ENCODE measurements at places on chromosomes 6 and 20. TPM values are rescaled to one million over a fixed set of nuclear protein-coding genes. Genes with fewer than 3 reads are reported as not detected.

DNA sequence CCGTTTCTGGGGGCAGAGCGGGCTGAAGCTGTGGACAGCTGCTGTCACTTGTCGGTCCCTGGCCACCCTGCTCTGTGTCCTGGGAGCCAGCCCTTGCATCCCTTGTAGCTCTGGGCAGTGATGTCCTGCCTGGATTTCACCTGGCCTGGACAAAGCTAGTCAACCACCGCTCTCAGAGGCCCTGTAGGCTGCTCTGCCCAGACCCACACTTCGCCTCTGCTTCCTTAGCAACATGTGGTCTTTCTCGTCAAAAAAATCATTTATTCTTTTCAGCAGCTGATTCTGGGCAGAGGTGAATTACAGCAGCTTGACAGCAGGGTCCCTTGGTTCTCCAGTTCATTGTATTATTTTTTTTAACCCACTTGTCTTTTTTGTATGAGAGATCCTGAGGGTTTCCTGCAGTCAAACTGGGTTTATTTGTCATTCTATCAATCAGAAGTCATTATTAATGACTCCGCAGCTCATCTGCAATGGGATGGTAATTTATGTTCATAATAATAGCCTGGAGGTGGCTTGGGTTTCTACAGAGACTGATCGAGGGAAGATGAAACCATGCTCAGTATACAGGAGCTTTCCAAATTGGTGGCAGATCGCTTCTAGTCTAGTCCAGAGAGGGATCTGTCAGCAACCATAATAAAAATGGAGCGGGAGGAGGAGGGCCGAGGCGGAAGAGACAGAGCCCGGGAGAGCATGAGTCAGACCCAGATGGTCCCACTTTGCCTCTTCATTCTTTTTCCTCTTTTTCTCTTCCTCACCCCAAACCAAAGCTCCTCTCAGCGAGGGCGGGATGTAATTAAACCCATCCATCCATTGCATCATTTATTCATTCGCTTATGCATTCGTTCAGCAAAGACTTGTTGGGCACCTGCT is 22.4 kb downstream of the EDN3 start:
- no peak for DNase-seq

GRCh38 chr6:168468045-168468444 is 27.1 kb downstream of the SMOC2 start:
- DNase-seq, result no peak

GRCh38 chr20:48738094-48738398 is 89.8 kb downstream of the PREX1 start:
- DNase-seq, result no peak

DNA sequence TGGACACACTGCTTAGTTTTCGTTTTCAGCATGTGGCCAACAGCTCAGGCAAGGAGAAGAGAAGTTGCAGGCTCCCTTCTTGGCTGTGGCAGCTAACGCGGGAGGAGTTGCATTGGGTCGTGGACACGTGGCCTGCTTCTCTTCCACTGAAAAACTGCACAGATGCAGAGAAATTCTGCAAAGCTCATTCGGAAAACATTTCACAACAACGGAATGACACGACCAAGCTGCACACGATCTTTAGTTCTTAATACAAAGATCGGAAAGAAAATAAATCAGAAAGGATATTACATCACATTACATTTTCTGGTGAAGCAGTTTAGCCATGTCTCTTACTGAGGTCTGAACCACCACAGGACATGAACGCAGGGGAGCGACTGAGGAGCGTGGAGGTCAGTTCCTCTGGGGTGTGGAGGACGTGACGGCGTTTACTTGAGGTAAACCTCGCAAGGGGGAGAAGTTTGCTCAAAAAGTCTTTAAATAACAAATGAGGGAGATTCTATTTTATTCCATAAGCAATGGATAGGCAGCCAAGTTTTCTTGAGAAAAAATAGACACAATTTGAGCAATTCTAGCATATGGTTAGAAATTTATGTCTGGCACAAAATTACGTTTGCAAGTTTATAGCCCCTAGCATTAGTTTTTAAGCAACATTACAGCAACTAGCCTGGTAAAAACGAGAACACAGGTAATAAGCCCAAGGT is 178.3 kb downstream of the THBS2 start:
- DNase-seq, result peak; percentile 43

GRCh38 chr20:43903953-43904826 is 10.5 kb upstream of the TOX2 start:
- DNase-seq, result no peak

The JPH2 gene
- 2.3 TPM for total RNA-seq

- DNase-seq, result no peak
Measured at GRCh38 chr6:131745476-131745875, 34.7 kb upstream of the CTAGE9 start.

DNA sequence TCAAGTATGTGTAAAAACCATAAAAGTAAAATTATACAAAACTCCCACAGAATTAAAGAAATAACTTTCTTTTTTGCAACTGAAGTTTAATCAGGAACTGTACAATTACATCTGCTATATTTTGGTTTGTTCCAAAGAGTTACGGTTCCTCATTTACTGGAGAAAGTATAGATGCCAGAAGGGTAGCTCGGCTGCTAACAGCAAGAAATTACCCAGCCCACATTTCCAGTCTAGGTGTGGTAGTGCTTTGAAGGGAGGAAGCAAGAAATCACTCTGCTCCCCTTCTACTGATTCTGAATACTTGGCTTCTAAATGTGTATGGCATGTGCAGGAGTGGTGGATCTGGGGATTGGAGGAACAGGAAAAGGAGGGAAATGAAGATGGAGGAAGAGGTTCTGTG is 441.3 kb downstream of the CDC5L start:
- no peak for DNase-seq

The HSF2 gene
- total RNA-seq, result 18.0 TPM

- peak; percentile 22 for DNase-seq
Measured at GRCh38 chr6:126947070-126947469, 171.4 kb upstream of the RSPO3 start.

DNA sequence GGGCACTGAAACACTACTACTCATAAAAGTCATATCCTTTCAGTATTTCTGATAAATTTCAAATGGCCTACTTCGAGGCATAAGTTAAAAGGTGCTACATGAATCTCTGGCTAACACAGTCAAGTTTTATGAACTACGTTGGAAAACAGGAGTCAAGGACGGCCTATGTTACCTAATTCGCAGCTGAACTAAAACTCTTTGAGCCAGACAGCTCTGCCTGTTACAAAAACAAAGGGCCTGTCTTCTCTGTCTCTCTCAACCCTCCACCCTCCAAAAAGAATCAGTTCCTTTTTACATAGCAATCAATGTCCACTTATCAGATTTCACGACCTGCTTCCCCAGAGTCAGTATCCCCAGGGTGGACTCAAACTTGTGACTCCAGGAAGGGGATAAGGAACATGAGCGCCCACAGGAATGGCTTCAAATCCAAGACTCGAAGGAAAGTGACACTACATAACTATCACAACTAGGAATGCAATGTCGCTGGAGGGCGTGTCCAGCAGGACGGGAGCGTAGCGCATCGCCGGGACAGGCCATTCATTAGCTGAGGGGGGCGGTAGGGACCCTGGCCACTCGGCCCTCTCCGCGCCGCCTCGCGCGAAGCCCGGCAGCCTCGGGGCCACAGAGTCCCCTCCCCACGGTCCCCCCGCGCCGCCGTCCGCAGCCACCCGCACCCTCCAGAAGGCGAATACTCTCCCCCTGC is 591 bp downstream of the IBTK start:
- DNase-seq, result peak; percentile 25

The PTPRT gene
- 0.06 TPM for total RNA-seq

The WFDC12 gene
- not detected for total RNA-seq

DNA sequence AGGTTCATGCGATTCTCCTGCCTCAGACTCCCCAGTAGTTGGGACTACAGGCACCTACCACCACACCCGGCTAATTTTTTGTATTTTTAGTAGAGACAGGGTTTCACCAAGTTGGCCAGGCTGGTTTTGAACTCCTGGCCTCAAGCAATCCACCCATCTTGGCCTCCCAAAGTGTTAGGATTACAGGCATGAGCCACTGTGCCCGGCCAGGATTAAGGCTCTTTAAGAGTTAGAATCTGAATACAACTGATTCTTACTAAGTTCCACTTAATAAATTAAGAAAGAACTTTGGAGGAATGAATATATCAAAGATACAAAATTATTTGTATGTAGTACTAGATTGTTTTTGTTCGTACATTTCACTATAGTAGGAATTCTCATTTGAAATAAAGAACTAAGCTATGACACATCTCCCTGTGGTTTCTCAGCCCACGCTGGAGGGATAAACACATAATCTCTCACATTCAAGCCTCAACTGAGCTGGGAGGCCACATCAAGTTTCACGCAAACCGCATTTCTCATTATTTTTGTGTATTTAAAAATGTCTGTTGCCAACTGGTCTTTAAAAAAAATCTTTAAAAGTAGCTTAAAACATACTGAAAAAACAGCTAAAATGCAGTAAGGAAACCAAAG is 34.2 kb downstream of the DTNBP1 start:
- no peak for DNase-seq

- DNase-seq, result no peak
Measured at GRCh38 chr20:50353289-50353961, 156.8 kb upstream of the PTPN1 start.

GRCh38 chr6:81436990-81437389 is 315.5 kb downstream of the TENT5A start:
- no peak for DNase-seq

- no peak for DNase-seq
Measured at GRCh38 chr6:81023709-81024108, 728.8 kb downstream of the TENT5A start.

GRCh38 chr6:142635130-142635529 is 309.8 kb downstream of the HIVEP2 start:
- no peak for DNase-seq

The CRIP3 gene
- total RNA-seq, result 1.5 TPM

DNA sequence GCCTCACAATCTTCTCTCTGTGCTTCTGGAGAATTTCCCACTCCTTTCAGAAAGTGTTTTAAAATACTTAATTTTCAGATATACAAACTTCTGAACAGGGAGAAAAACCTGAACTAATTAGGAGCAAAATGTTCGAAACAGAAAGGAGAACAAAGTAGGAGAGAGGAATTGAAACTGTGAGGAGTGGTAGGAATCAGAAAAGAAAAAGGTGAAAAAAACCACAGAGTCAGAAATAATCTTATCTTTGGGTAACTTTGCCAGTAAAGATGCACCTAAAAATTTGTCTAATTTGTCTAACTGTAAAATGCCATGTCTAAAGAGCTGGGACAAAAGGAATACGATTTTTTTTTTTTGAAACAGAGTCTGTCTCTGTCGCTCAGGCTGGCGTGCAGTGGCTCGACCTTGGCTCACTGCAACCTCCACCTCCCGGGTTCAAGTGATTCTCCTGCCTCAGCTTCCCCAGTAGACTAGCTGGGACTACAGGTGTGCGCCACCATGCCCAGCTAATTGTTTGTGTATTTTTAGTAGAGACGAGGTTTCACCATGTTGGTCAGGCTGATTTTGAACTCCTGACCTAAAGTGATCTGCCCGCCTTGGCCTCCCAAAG is 4.7 kb upstream of the RIPOR2 start:
- no peak for DNase-seq

GRCh38 chr6:169397684-169398083 is 144.0 kb upstream of the THBS2 start:
- no peak for DNase-seq

The NRSN1 gene
- 0.46 TPM for total RNA-seq

GRCh38 chr6:5525209-5525608 is 263.9 kb downstream of the FARS2 start:
- DNase-seq, result no peak

DNA sequence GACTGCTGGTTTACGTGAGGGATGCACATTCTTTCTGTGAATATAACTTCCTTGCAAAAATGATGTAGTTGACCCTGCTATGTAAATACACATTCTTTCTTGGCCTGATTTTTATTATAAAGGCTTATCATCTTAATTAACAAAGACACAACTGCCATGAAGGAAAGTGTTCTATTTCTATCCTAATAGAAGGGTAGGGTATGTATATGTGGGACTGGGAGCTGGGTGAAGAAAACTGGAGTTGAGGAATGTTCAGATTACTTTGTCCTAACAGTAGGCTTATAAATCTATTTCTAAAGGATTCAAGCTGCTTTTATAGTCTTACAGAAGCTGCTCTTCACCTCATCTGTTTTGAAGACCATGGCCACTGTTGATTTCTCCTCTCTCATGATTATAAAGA is 76.5 kb upstream of the RGS17 start:
- DNase-seq, result no peak

DNA sequence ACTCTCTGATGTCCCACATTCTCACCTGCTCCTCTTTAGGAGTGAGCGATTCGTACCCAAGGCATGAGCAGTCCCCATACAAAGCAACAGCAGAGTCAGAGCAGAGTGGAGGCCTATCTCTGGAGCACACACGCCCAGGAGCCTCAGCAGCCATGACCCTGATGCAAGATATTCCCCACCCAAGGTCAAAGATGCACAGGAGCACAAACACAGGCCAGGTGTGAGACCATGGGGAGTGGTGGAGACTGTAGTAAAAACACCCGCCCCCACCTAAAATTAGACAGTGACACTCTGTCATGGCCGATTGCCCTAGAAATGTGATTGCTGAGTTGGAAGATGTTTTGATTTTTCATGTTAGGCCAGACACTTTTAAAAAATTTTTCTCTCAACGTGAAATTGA is 21.4 kb downstream of the RRBP1 start:
- no peak for DNase-seq

DNA sequence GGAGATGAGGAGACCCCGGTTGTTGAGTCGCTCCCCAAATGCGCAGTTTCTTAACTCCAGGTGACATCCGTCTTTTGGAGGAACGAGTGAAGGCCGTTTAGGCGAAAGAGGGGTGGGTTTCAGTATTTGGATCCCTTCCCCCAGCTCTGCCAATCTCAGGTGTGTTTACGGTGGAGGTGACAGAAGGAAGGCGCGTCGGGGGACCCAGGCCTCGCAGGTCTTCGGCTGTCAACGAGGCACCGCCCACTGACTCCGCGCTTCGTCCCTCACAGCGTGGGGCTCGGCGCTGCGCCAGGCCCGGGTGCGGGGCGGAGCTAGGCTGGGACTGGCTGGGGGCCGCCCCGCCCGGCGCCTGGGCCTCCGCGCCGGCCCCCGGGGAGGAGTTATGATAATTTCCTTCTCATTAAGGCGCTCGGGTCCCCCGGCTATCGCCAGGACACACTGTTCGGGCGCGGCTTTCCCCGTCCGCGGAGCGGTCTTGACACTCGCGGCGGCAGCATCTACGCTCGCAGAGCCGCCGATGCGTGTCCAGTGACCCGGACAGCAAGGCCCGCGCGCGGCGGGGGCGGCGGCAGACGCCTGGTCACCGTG is at the start of gene TFAP2C:
Gene TFAP2C (plus strand): TSS at position 434 of the 591 bp plus-strand sequence. CDS start 239 bp downstream, outside the sequence.
- peak; percentile 79 for DNase-seq
